SIG-M5 (cell line): ENCODE measurements at places on chromosomes 7 and 10.

DNA sequence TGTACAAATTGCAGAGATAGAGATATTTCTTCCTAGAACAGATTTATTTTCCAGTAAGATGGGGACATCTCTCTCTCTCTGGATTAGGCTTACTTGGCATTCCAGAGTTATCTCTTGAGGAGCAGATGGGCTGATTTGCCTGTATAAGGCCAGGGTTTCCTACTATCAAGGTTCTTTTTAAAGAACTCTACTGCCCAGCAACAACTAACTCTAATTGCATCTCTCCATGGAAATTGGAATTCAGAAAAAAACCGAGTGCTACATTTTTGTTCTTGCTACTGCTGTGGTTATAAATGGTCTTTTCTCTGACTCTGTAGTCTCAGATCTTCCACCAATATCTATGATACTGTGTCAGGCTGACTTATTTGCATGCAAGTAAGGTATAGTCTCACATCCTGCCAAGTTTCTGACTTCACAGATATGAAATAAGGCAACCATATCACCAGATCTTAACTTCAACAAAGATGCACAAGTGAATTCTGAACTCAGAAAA, 161.1 kb downstream of the CRPPA start:
- DNase-seq, result no peak

DNA sequence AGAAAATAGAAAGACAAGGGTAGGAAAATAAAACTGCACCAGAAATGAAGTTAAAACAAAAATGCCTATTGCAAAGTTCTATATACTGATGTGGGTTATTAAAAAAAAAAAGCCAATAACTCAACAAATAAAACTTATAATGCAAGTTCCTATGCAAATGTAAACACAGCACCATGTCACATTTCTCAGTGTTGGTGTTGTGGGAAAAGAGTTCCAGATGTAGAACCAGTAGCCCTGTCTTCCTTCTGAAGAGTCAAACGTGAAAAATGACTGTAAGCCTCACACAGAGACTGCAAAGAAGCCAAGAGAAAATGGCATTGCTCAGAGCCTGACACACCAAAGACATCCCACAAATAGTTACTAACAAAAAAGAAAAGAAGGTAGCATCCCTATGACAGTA, 10.1 kb downstream of the PON2 start:
- DNase-seq, result no peak

GRCh38 chr7:154509192-154509591, 457.0 kb downstream of the DPP6 start:
- DNase-seq, result no peak

- no peak for DNase-seq
Measured at GRCh38 chr7:144113651-144114050, 4.3 kb downstream of the OR2A2 start.

DNA sequence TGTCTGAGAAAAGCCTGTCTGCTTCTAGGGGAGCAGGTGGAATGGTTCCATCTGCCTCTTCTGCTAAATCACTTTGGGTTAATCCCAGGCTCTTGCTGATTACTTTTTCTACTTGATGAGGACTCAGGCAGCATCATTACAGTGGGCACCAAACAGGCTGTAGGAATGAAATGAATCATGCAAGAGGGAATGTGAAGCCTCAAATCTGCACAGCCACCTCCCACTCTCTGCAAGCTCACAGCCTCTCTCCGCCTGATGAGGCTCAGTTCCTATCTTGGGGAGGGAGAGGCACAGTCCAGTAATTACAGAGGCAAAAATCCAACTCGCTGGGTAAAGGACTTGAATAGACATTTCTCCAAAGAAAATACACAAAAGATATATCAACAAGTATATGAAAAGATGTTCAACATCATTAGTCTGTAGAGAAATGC, 34.0 kb downstream of the HSPA12A start:
- DNase-seq, result no peak

DNA sequence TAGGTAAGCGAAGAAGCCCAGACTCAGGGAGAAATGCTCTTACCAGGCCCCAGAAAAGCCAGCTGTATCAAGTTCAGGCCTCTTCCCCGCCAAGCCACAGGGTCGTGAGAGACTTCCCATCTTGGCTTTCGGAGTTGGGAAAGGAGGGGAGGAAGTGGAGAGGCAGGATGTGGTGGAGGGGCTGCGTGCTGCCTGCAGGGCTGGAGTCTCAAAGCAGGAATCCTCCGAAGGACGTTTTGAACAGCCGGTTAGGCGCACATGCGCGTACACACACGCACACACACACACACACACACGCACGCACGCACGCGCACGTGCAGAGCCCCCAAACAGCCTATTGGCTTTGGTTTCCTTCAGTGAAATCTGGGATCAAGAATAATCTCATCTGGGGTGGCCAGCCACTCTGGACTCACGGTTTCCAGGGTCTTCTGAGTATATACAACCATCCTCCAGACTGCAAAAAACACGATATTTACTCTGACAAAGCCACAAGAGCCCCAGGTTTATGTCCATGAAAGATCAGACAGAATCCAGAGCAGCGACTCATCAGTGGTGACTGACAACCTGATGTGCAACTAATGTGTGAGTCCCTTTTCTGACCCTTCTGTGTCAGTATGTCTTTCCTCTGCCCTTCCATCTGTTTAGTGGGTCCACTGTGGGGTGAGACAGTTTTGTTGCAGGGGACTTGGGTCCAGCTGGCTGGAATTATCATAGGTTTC, 115.0 kb upstream of the ZNF438 start:
- no peak for DNase-seq

- DNase-seq, result no peak
Measured at GRCh38 chr10:117535298-117536071, 7.1 kb upstream of the EMX2 start.

- DNase-seq, result no peak
Measured at GRCh38 chr7:99730238-99730810, 4.7 kb downstream of the CYP3A7 start.

DNA sequence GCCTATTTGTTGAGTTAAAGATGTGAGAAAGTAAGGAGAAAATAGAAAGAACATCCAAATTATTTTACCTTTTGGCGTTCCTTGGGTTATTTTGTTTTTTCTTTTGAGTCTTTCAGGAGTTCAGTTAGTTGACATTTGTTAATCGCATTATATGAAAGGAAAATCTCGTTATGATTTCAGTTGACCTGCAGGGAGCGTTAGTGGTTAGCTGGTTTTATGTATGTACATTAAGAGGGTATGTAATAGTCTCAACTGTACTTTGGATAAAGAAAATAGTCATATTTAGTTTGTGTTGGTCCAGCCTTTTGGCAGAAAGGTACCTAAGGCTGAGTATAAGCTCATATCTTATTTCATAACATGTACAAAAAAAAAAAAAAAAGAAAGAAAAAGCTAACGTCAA, 4.0 kb downstream of the BMPER start:
- DNase-seq, result no peak

DNA sequence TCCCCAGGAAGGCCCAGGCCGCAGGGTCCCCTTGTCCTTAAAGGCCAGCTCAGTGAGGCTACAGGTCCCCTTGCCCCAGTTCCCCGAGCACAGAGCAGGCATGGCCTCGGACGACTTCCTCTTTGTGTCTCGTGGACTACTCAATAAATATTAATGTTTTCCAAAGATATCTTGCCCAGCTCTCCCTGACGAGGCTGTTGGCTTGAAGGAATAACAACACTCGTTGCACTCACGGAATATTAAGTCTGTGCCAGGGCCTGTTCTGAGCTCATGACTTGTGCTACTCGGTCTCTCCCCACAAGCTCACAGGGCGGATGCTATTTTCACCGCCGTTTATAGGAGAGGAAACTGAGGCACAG, 68.2 kb downstream of the CUX1 start:
- no peak for DNase-seq
